ENCODE measurements at places on chromosomes 2 and 18.

DNA sequence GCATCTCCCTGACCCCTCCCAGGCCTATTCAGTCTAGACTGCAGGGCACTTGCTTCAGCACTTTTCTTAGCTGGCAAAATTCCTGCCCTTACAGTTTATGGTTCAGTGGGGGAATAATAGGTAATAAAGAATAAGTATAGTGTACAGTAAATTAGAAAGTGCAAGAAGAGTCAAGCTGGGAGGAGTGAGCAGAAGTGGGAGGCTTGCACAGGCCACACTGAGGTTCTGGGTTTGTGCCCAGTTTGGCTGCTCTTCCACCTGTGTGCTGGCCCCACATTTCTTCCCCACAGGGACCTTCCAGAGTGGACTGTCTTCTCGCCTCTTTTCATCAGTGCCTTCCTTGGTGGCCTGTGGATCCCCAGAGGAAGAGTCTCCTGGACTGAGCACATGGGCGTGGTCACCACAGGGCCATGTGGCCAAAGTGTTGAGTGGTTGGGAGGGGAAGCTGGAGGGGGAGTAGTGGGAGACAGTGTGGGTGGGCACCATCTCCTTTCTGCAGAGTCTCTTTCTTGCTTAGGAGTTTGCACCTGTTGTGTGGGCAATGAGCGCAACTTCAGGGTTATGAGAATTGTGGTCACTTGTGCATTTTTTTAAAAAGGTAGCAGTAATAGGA lies 128.6 kb upstream of the ZSWIM2 start:
- DNase-seq = no peak

DNA sequence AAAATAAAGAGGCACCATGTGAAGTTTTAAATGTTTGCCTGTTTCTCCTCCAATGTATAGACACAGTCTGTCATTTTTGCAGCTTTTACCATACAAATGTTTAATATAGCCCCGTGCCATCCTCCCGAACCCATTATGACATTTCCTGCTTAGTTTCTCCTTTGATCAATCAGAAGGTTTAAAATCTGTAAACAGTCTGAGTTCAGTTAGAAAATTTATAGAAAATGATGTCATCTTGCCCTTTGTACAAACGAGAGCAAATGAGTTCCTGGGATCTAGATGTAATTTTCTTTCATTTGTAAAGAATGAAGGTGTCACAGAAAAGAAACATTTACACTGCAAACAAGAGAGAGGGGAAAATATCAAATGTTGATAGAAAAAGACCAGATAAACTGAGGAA lies 62.7 kb upstream of the NFU1 start:
- no peak for DNase-seq

DNA sequence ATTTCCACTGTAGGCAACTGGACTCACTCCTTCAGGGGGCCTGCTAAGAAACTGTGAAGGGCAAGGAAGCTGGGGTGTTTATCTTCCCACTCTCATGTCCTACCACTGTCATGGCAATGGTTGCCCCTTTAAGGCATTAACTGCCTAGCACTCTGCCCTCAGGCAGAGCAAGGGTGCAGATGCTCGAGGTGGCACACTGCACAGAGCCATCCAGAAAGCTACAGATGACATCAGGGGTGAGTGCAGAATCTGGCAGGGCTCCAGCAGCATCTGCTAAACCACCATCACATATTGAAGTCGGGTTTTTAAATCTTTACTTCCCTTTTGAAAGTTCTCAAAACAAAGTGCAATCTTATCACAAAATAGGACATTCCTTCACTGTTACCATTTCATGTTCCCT lies 75.4 kb downstream of the RAPGEF4 start:
- no peak for DNase-seq

GRCh38 chr2:65025453-65026123 lies 30.6 kb upstream of the CEP68 start:
- no peak for DNase-seq

- DNase-seq = no peak
Measured at GRCh38 chr18:25177631-25178030, 174.3 kb downstream of the ZNF521 start.

DNA sequence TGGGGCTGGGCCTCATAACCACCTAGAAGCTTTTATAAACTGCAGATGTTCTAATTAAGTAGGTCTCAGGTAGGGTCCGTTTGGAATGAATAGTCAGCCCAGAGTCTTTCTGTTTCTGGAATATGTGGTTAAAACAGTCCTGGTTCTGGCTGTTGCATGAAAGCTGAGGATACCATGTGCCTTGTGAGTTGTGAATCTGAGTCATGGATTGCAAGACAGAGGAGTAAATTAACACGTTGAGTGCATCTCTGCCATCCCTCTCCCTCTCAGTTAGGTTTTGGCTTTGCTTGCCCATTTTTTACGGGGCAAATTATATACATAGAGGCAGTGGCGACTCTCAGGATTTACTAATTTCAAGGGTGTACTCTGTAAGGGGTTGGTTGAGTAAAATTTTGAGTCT lies 59.1 kb downstream of the NCK2 start:
- DNase-seq = no peak
